ENCODE measurements at places on chromosomes 2 and 18. TPM values are rescaled to one million over a fixed set of nuclear protein-coding genes. Genes with fewer than 3 reads are reported as not detected.

GRCh38 chr2:150909613-150910012 is 352.1 kb downstream of the RBM43 start:
- no peak for DNase-seq
- no peaks in the 10 kb centered on the region for H3K4me1 ChIP-seq
- no peaks in the 10 kb centered on the region for H3K27me3 ChIP-seq
- no peaks in the 10 kb centered on the region for H3K36me3 ChIP-seq

DNA sequence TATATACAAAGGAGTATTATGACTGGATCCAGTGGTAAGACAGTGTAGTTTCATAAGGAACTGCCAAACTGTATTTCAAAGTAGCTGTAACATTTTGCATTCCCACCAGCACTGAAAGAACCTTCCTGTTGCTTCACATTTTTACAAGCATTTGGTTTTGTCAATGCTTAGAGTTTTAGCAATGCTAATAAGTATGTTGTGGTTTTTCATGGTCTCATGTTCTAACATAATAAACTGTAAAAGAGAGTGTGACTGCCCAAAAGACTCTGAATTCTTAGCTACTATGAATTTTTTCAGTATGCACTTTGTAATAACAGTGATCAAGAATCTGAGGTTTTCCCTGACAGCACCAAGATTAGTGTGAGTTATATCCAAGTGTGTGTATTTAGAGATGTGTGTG is 604.2 kb downstream of the XIRP2 start:
- H3K36me3 ChIP-seq, result no peaks in the 10 kb centered on the region
- no peak overlapping the region for H3K27ac ChIP-seq
- no peak overlapping the region for H3K4me3 ChIP-seq
- no peaks in the 10 kb centered on the region for H3K4me1 ChIP-seq
- DNase-seq, result no peak

- no peak overlapping the region for H3K27ac ChIP-seq
- DNase-seq, result no peak
- H3K36me3 ChIP-seq, result no peaks in the 10 kb centered on the region
- H3K4me1 ChIP-seq, result no peaks in the 10 kb centered on the region
- no peaks in the 10 kb centered on the region for H3K27me3 ChIP-seq
These were observed 246.1 kb downstream of the TWIST2 start for GRCh38 chr2:239093952-239094351.

AQP12B gene
- not detected for polyA plus RNA-seq

TNFAIP6 gene
- 2.9 TPM for polyA plus RNA-seq

GRCh38 chr2:204239411-204240165 is 303.0 kb downstream of the ICOS start:
- peaks cover 4% of the 10 kb centered on the region for H3K4me1 ChIP-seq
- no peak for DNase-seq
- no peaks in the 10 kb centered on the region for H3K36me3 ChIP-seq
- no peak overlapping the region for H3K4me3 ChIP-seq
- H3K27ac ChIP-seq, result no peak overlapping the region
- H3K27me3 ChIP-seq, result no peaks in the 10 kb centered on the region

DNA sequence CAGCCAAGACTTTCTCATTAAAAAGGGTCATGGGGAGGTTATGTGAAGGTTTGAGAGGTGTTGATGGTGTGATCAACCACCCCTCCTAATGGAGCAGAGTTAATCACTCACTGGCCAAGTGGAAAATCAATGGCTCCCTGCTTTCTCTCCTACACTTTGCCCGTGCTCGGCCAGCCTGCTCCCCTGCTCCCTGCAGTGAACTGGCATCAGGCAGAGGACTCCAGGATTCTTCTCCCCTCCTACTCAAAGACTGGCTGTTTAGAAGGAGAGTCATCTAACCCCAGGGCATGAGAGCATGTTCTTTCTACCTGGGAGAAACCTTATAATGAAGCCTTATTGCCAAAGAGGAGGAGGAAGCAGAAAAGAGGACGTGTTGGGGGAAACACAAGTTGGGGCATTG is 74.9 kb downstream of the SGPP2 start:
- no peak for DNase-seq
- no peaks in the 10 kb centered on the region for H3K4me1 ChIP-seq
- no peak overlapping the region for H3K27ac ChIP-seq
- no peaks in the 10 kb centered on the region for H3K27me3 ChIP-seq

Data from aorta (tissue), 5 donors.